ENCODE measurements at places on chromosomes 12 and 14. TPM values are rescaled to one million over a fixed set of nuclear protein-coding genes. Genes with fewer than 3 reads are reported as not detected.

DDN gene
- 0.14 TPM for total RNA-seq

ESPL1 gene
- total RNA-seq = 0.28 TPM

DNA sequence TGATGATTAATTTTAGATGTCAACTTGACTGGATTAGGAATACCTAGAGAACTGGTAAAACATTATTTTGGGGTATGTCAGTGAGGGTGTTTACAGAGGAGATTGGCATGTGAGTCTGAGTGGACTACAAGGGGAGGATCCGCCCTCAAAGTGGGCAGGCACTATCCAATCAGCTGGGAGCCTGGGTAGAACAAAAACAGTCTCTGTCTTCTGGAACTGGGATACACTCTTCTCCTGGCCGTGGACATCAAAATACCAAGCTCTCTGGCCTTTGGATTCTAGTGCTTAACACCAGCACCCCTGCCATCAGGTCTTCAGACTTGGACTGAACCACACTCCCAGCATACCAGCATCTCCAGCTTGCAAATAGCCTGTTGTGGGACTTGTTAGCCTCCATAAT, 4.4 kb upstream of the SCAF11 start:
- DNase-seq = no peak

VRTN gene
- total RNA-seq = not detected

CPNE6 gene
- 3.3 TPM for total RNA-seq

Measured in sigmoid colon (tissue), 7 donors.